ENCODE measurements at places on chromosomes 7 and 10. TPM values are rescaled to one million over a fixed set of nuclear protein-coding genes. Genes with fewer than 3 reads are reported as not detected.

PDK4 gene
- 16.2 TPM for total RNA-seq

CYP2W1 gene
- total RNA-seq = 0.14 TPM

SORBS1 gene
- total RNA-seq = 1.5 TPM

SEMA3A gene
- total RNA-seq = 51.4 TPM

KAZALD1 gene
- total RNA-seq = 18.2 TPM

All from smooth muscle cell of bladder (primary cell).